H4 (cell line): ENCODE measurements at places on chromosomes 12 and 14. TPM values are rescaled to one million over a fixed set of nuclear protein-coding genes. Genes with fewer than 3 reads are reported as not detected.

The ITGB7 gene
- total RNA-seq, result 0.39 and 1.2 TPM in 2 replicates

The KERA gene
- total RNA-seq, result not detected in 2 replicates

The KRT78 gene
- total RNA-seq, result not detected in 2 replicates

The SOX5 gene
- 2.5 and 5.4 TPM in 2 replicates for total RNA-seq

The AKAP5 gene
- total RNA-seq, result 0.81 and 1.5 TPM in 2 replicates

The FLRT2 gene
- total RNA-seq, result 9.8 and 13.7 TPM in 2 replicates

The ASCL1 gene
- not detected in 2 replicates for total RNA-seq

The SERPINA12 gene
- total RNA-seq, result not detected in 2 replicates

The C14orf39 gene
- not detected in 2 replicates for total RNA-seq

The TMPRSS12 gene
- total RNA-seq, result not detected in 2 replicates

The PLA2G1B gene
- not detected in 2 replicates for total RNA-seq

The PTGER2 gene
- 3.7 and 5.7 TPM in 2 replicates for total RNA-seq

The FBRSL1 gene
- 1.5 and 1.8 TPM in 2 replicates for total RNA-seq

- no peak for DNase-seq
Observed at GRCh38 chr12:4412465-4412864, 33.0 kb upstream of the FGF23 start.

GRCh38 chr12:131028587-131029338 is 75.1 kb downstream of the ADGRD1 start:
- no peak for DNase-seq

GRCh38 chr12:32489070-32489469 is 89.7 kb downstream of the FGD4 start:
- DNase-seq, result no peak

- no peak for DNase-seq
Observed at GRCh38 chr14:36646664-36647416, 14.8 kb upstream of the PAX9 start.

GRCh38 chr12:65916991-65917695 is 92.9 kb downstream of the HMGA2 start:
- no peak for DNase-seq

DNA sequence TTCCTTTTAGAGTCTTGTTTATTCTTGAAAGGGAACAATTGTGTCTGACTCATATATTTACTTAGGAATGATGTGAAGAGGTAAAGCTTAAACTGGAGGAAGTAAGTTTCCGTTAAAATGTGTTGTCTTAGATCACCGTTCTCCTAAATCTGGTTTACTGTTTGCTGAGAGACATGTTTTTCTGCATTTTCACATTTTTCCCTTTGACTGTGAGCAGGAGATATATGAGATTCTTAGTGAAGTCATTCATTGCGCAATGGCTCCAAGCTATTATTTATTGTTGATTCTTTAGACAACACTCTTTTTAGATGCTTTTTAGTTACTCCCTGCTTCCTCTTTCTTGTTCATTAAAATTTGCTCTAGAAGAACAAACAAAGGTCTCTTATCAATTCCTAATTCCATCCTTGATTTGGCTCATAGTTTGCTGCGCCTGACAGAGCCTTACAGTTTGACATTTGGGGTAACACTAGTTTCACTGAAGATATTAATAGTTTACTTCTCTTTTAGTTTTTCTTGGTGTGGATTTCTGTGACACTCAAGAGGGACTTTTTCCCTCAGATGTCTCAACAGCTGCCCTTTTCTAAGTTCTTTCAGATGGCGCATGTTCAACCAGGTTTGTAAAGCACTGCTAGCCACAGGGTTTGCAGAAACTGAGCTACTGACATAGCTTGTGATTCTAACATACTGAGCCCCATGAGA is 11.4 kb downstream of the CLECL1 start:
- DNase-seq, result peak; percentile 76

DNA sequence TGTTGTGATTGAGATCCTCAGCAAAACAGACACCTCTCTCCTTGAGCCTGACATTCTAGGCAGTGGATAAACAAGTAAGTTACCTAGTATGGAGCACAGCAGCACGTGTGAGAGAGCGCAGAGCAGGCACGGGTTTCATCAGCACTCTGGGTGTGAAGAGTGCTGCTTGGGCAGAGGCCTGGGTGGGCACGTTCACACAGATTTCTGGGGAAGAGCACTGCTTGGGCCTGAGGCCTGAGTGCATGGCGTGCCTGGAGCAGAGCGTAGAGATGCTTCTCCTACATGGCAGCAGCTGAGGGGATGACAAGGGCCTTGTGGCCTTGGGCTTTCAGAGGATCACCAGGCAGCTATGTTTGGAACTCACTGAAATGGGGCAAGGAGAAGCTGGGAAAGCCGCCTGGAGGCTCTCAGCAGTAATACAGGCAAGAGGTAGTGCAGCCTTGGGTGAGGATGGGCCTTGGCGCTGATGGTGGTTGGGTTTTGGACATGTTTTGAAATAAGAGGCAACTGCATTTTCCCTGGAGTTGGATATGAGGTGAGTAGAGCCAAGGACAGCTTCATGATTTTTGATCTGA is 17.6 kb downstream of the CKB start:
- DNase-seq, result no peak

- DNase-seq, result no peak
Observed at GRCh38 chr14:89933002-89933401, 21.5 kb downstream of the EFCAB11 start.

DNA sequence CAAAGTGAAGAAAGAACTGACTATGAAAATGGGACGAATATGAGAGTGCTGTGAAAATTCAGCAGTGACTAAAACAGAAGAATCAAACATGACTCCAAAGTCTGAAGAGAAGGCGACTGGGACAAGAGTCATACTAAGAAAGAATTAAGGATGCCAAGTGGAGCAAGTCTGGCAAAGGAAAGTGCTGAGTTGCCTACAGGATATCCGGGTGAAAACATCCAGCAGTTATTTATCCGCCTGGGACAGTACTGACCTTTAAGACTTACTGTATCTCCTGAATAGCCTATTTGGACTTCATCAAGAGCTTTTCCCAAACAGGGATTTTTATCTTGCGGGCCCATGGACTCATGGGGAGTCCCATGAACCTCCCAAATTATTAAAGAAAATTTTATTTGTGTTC is 41.1 kb downstream of the KICS2 start:
- DNase-seq, result peak; percentile 62

GRCh38 chr12:100738086-100738485 is 56.5 kb upstream of the ANO4 start:
- DNase-seq, result no peak

DNA sequence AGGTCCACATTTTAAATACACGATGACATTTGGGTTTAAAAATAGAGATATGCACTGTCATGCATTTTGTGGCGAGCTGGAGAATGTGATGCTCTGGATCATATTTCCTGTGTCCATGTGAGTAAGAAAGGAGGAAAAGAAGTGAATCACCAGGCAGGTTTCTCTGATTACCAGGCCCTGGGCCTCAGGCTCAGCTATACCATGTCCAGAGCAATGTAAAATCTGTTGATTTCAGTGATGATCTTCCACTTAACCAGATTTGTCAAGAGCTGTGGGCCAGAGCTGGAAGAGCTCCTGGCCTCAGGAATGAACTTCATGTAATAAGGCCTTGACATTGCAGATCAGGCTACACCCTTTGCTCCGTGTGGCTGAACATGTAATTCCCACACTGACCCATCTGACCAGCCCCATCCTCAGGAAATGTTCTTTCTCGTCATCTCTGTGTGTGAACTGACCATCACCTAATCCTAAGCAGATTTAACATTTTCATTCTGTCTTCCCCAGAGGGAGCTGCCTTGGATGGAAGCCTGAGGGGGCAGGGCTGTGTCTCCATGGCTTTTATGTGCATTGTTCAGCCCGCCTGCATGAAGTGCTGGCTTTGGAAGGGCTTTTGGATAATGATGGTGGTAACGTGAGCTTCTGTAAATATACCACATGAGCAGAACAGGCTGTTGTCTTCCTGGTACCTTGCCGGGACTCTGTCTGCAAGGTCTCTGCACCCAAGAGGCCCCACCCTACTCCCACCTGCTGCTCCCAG is 54.5 kb downstream of the CRACR2A start:
- peak; percentile 88 for DNase-seq

GRCh38 chr12:15230751-15231150 is 9.5 kb upstream of the RERG start:
- no peak for DNase-seq

GRCh38 chr12:28033538-28033915 is 61.0 kb upstream of the PTHLH start:
- DNase-seq, result no peak

- DNase-seq, result peak; percentile 15
Observed at GRCh38 chr12:20404576-20405346, 36.4 kb downstream of the PDE3A start.

GRCh38 chr14:69288011-69288771 is 28.2 kb downstream of the GALNT16 start:
- peak; percentile 17 for DNase-seq

DNA sequence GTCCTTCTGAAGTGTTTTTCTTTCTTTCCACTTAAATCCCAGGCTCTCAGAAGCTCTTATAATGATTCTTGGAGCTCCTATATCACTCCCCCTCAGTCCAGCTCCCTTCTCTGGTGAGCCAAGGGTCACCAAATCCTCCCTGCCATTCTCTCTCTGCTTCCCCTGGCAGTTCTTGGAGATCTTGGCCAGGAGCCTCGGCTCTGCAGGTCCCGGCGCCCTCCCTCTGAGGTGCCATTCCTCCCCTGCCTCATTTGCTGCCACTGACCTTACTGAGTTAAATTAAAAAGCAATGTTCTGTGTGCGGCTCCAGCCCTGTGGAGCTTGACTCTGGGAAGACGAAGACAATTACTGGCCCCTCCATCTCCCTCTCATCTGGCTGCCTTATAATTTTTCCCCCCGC is 7.0 kb downstream of the CISTR start:
- no peak for DNase-seq

DNA sequence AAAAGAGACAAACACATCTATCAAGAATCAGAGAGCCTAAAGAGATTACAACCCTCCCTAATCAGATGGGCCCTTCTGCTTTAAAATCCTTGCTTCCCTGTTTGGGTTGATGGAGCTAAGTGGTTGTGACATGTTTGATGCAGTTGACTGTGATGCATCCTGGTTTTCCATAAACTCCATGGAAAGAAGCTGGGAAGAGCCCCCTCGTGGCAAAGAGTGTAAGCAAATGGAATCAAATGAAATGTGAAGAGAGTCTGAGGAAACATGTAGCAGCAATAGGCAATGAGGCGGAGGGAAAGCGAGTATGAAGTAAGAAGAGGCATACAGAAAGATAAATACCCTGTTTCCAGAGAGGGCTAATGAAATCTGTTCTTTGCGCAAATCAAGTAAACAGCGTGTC is 70.4 kb upstream of the SLCO1C1 start:
- peak; percentile 57 for DNase-seq

- DNase-seq, result no peak
Observed at GRCh38 chr14:92847278-92847677, 53.2 kb downstream of the GOLGA5 start.

DNA sequence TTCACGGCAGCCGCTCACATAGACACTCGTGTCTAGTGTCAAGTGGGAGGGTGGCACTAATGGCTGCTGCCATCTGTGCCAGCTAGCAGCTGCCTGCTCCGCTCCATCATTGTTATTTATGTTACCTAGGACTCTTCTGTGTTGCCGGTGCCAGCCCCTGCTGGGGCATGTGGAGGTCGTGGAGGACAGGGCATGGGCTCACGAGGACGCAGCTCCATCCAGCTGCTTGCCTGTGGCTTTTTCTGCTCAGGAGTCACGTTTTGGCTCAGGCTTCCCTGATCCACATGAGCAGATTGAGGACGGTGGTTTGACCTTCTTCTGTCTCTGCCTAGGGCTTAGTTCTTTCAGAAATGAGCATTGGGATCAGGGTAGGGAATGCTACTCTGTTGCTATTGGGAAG is 31.2 kb downstream of the TPCN1 start:
- no peak for DNase-seq

GRCh38 chr14:33573301-33573880 is 377.5 kb downstream of the EGLN3 start:
- DNase-seq, result no peak

- no peak for DNase-seq
Observed at GRCh38 chr12:113581342-113581741, 109.7 kb upstream of the LHX5 start.

GRCh38 chr14:45364565-45365156 is 111.7 kb upstream of the MIS18BP1 start:
- no peak for DNase-seq

GRCh38 chr14:67241411-67242167 is at the start of gene PALS1:
TSS of gene PALS1 (plus strand) at chr14:67241435. CDS start at chr14:67279171, 37,736 bp downstream.
- DNase-seq, result peak; percentile 42

GRCh38 chr12:114405519-114406271 is at the start of gene TBX5:
TSS of gene TBX5 (minus strand) at chr12:114406144. CDS start at chr12:114403898, 2,246 bp downstream.
- DNase-seq, result no peak

DNA sequence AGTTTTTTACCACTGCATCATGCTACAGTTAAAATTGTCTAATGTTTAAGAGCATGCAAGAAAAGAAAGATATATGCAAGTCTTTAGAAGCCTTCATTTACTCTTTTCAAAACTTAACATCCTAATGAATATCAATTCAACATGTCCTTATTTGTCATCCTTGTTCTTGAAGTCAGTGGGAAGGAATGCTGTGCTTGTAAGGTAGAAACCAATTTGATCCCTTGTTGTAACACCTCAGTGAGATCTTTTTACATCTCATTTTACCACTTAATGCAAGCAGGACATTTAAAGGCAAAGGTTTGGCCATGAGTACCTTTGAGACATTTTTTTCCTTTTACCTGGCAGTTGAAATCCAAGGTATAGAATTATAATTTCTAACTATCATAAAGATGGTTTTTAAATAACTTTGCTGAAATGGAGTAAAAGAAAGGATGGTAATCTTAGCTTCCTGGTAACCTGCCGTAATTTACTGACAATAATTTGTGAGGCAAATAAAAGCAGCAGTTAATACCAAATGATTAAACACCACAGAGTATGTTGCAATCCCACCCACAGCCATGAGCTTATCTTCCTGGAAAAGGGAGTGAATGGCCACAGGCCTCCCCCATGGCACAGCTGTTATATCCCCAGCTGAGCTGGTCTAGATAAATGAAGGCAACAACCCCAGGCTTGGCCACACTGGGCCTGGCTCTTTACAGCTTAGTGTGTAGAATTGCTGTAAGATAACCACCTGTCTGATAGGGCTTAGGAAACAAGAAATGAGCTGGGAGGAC is 33.2 kb upstream of the STRN3 start:
- DNase-seq, result peak; percentile 72

DNA sequence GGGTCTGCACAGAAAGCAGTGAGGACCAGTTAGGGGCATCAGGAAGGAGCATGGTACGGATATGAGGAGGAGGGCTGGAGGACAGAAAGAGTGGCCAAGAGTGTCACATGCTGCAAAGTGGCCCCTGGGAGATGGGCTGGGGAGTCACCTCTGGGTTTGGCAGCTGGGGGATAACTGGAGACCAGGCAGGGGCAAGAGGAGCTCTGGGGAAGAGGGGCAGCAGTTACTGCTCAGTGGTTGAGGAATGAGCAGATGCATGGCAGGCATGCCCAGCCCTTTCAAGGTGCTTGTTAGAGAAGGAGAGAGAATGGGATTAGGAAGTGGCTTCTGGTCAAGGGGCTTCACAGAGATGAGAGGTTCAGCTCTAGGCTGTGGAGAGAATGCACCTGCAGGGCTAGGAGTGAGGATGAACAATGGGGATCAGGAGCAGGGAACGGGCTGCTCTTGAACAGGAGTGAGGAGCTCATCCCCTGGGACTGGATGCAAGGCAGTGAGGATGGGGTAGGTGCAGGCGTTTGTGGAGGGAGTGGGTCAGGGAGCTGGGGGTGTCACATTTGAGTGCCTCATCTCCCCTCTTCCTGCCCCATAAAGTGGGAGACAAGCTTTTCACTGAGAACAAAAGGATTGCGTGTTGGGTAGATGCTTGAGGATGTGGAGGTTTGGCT is 127.5 kb downstream of the PAPOLA start:
- no peak for DNase-seq

- DNase-seq, result no peak
Observed at GRCh38 chr14:35420036-35420811, 15.7 kb upstream of the NFKBIA start.
